EL (cell line): ENCODE measurements at places on chromosomes 3 and 15.

- no peak for DNase-seq
Measured at GRCh38 chr15:66256692-66257091, 3.1 kb upstream of the MEGF11 start.

- DNase-seq = no peak
Measured at GRCh38 chr15:62090988-62091387, 24.2 kb downstream of the C2CD4A start.

- DNase-seq = peak; percentile 8
Measured at GRCh38 chr15:59685737-59686297, 3.3 kb downstream of the BNIP2 start.

DNA sequence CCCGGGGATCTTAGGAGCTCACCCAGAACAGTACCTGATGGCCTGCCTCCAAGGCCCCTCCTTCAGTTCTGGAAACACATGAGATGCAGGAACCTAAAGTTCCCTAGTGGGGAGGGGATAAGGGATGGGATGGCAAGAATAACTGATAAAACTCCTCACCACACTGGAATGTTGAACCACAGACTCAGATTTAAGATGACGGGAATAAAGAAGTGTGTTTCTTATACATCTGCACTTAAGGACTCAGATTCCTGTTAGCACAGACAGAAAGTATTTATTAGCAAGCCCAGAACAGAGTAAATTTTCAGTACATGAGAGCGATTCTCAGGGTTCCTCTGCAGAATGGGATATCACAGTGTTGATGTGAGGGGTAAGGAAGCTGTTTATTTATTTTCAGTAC lies 245.2 kb downstream of the TLE3 start:
- peak; percentile 78 for DNase-seq

GRCh38 chr15:42510258-42511006 lies 15.0 kb downstream of the SNAP23 start:
- DNase-seq = peak; percentile 4

DNA sequence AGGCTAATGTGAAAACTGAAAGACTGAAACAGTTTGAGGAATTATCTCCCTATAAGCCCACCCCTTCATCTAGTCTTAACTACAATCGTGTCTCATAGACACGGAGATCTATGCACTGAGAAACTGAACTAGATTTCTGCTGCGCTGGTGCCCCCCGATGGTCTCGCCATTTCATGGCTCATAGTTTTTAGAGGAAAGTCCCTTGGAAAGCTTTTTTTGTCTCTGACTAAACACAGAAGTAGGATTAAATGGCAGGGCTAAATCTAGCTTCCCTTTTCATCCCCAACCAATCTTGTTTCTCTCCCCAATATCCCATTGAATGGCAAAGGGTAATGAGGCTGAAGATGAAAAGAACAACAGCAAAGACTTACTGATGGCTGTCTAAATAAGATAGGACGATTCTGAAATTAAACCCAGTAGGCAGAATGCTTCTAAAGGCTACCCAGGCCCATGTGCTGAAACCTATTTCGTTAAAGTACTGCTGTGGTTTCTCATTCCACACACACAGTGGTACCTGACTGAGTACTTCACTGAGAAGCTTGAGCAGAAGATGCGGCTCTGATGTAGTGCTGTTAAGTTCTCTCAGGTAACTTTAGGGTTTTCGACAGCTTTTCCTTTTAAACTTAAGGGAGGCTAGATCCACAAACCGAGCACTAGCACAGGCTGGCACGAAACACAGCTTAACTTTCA lies 142.7 kb downstream of the GADL1 start:
- peak; percentile 56 for DNase-seq

GRCh38 chr15:87669846-87670245 lies 586.7 kb downstream of the NTRK3 start:
- no peak for DNase-seq

- peak; percentile 70 for DNase-seq
Measured at GRCh38 chr3:76040946-76041345, 255.6 kb upstream of the ZNF717 start.
